ENCODE measurements at places on chromosomes 1 and 21.

GRCh38 chr1:27970401-27970800 lies 10.6 kb downstream of the XKR8 start:
- DNase-seq = no peak

GRCh38 chr21:36260030-36260787 lies 59.8 kb upstream of the MORC3 start:
- DNase-seq = peak; percentile 37

DNA sequence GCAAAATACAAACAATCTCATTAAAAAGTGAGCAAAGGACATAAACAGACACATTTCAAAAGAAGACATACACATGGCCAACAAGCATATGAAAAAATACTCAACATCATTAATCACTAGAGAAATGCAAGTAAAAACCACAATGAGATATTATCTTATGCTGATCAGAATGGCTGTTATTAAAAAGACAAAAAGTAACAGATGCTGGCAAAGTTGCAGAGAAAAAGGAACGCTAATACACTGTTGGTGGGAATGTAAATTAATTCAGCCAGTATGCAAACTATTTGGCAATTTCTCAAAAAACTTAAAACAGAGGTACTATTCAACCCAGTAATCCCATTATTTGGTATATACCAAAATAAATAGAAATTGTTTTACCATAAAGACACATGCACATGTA lies 32.2 kb upstream of the TNFSF18 start:
- peak; percentile 81 for DNase-seq

DNA sequence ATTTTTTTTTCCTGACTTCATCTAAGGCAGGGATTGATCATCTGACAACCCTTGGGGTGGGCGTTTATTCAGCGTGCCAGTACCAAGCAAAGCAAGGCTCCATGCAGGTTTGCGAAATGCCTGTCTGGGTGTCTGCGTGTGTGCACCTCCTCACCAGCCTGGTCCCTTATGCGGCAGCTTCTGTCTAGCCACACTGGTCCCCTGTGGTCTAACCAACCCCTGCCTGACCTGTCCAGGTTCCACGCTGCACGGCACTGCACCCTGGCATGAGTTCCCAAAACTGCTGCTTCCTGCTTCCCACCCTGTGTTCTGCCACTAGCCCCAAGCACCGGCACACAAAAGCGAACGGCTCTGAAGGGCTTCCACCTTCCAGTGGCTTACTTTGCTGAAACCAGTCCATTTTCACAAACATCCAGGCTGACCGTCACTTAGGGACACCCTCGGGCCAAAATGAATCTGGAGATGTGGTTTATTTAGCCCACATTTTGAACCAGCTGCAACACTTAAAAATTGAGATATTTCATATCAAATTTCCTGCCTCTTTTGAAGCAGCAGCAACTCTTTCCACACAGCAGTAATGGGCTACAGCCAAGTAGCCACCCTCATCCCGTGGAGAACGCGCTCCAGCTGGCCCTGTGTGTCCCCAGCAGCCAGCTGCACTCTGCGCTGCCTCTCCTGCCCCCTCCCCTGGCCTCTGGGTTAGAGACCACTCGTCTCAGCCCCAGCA lies 55.7 kb downstream of the HLCS start:
- no peak for DNase-seq

DNA sequence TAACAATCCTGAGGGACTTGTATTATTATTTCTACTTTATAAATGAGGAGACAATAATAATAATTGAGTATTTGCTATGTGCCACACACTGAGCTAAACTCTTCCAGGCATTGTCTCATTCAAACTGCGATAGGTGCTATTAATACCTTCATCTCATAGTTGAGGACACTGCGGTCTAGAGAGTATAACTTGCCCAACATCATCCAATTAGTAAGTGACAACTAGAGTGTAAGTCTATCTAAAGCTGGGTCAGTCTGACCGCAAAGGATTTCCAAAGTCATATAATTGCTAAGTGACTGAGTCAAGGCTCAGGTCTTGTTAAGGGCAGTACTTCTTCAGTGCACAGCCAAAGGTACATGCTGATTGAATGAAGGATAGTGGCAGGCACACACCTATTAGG lies 9.7 kb downstream of the BCL9 start:
- no peak for DNase-seq

- DNase-seq = no peak
Observed at GRCh38 chr1:56190806-56191365, 388.5 kb downstream of the PLPP3 start.

DNA sequence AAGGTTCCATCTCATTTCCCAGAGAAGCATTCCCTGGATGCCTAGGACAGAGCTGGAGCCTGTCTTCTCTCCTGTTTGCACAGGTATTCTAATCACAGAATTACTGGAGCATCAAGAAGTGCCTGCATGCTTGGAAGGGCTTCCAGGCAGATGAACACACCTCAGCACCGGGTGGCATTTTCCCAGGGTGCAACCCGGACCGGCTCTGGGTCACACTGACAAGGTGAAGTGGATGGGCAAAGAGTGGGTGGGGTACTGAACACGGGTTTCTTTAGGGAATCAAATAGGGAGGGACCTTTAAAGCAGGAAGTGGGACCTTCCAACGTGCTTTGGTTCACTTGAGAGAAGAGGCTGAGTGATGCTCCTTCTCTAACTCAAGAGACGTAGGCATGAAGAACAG lies 7.1 kb upstream of the PEF1 start:
- no peak for DNase-seq

GRCh38 chr1:230778916-230779590 lies 31.9 kb downstream of the CAPN9 start:
- DNase-seq = no peak

- no peak for DNase-seq
Observed at GRCh38 chr1:214698559-214698958, 95.6 kb downstream of the CENPF start.

- DNase-seq = no peak
Observed at GRCh38 chr1:19000065-19000464, 43.6 kb upstream of the IFFO2 start.

GRCh38 chr1:53598966-53599365 lies 139.8 kb downstream of the DMRTB1 start:
- no peak for DNase-seq

DNA sequence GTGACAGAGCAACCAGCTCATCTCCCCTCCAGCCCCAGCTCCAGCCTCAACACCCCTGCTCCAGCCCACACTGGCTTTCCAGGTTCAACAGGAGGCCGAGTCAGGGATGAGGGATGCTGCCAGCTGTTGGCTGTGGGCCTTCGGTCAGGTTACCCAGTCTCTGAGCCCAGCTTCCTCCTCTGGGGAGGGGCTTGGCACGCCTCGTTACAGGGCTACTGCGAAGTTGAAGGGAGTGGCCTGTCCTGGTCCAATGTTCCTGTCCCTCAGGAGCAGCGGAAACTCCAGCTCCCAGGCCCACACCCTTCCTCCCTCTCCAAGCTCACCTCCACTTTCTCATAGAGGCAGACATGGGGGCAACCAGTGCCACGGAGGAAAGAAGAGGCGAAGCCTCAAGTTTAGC lies 15.1 kb upstream of the TAS1R2 start:
- DNase-seq = no peak

DNA sequence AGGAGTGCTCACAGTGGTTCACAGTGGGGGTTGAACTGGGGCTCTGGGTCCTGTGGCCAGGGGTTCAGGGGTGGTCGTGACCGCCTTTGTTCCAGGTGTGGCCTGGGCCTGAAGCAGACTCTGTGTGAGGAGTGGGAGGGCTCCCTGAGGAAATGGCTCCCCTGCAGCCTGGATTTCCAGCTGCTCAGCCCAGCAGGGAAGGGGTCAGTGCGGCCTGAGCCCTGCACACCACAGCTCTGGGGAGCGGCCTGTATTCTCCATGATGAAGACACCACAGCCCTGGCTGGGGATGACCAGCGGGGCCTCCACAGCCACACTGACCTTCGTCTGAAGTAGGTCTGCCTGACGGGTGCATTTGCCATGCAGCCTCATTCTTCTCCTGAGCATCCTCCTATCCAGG lies 16.7 kb downstream of the PYCR2 start:
- no peak for DNase-seq

GRCh38 chr1:28804071-28804470 lies 7.9 kb upstream of the OPRD1 start:
- no peak for DNase-seq

- no peak for DNase-seq
Observed at GRCh38 chr1:39174390-39175081, 30.0 kb upstream of the MACF1 start.

- no peak for DNase-seq
Observed at GRCh38 chr1:235295902-235296350, 32.1 kb downstream of the ARID4B start.

- peak; percentile 46 for DNase-seq
Observed at GRCh38 chr1:185566995-185567394, 167.2 kb upstream of the HMCN1 start.

GRCh38 chr1:112614460-112615065 lies 4.4 kb downstream of the ST7L start:
- DNase-seq = no peak

GRCh38 chr21:46307625-46308024 lies 16.0 kb downstream of the C21orf58 start:
- no peak for DNase-seq

DNA sequence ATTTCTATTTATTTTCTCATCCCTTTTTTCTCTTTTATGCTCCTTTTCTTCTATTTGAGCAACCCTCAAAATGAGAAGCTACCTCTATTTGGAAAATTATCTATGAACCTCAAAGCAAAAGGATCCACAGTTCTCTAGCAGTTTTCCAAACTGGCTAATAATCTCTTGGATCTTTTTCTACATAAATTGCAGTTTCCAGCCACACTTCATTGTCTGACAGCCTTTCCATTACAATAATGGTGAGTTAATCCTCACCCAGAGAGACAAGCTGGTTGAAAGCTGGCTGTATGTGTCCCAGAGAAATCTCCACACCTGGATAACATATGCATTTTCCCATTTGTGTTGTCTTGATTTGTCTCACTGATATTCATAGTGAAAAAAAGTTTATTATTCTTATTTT lies 16.5 kb upstream of the HSD17B7 start:
- DNase-seq = no peak

DNA sequence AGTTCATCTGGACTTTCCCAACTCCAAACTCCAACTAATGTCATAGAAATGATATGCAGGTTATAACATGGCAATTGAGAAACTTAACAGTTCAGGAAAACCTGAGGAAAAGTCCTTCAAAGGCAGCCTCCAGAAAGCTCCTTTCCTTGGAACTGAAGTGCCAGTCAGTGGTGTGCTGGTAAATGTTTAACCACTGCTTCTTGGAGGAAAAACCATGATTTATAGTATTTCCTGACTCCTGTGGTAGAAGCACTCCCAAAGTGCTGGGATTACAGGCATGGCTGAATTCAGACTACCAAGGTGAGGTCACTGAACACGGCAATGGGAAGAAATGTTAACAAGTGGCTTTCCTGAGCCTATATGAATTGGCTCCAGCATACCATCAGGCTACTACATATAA lies 26.7 kb upstream of the ZNHIT6 start:
- no peak for DNase-seq

DNA sequence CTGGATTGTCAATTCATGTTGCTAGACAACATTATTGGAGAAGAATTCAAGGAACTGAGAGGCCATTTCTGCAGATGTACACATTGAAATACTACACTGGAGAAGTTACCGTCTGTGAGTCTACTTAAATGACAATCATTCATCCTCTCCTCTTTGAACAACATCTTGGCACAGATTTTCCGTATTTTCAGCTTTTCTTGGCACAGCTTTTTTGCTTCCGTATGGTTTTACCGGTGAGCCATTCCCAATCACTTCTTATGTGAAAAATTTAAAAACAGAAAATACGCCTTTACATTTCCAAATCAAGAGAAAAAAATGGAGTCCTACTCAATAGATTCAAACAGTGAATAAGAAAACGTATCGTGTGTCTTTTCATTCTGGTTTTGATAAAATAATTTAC lies 1493.7 kb downstream of the AMY1C start:
- DNase-seq = no peak

DNA sequence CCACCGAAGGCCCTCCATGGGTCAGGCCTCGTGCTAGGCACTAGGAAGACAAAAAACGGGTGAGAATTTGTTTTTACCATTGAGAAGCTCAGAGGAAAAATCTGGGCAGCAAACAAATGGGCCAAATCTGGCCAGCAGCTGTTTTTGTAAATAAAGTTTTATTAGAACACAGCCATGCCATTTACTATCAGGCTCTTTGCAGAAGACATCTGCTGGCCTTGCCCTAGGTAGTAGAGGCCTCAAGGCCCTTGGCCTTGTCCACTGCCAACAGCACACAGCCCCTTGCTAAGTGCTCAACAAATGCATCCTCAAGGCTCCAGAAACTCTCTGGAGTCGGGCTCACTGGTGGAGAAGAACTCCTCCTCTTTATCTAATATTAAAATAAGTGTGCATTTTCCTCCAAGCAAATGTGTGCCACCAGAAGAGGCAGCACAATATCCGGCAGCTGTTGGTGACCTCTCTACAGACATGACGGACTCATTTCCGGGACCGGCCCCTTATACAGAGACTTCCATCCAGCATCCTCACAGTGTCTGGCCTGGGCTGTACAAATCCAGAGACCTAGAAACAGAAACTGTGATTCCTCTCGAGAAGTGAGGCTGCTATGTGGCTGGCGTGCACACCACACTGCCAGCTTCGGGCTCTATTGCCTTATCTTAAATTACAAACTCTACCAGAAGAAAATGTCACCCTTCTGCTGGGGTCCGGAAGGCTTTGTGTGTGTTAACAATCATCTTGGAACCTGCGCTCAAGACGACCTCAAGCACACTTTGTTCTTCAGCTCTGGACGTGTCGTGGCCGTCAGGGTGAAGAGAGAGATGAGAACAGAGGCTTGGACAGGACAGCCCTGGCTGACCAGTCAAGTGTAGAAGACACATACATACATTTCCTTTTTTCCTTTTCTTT lies 203.9 kb downstream of the TOMM20 start:
- DNase-seq = no peak

- no peak for DNase-seq
Observed at GRCh38 chr1:91120421-91120820, 98.6 kb upstream of the ZNF644 start.

DNA sequence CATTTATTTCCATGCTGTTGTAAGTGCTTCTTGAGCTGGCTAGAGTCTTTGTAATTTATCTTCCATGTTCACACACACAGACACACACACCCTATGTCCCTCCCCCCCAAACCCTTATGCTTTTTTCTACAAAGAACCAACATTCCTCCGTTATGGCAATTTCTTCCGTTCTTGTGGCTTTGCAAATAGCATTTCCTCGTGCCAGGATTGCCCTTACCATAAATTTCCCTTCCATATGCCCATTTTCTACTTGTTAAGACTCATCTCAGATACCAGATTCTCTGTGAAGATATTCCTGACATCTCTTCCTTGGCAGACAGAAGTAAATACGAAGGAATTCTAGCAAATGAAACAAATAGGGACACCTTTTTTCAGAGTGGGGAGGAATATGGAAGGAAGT lies 26.0 kb downstream of the RALGPS2 start:
- no peak for DNase-seq

GRCh38 chr1:233112186-233113008 lies 162.0 kb downstream of the NTPCR start:
- DNase-seq = no peak
